ENCODE measurements at places on chromosomes 3 and 15.
A peak's percentile ranks its signal among the peaks of the same experiment; 100 is the strongest.

GRCh38 chr3:12648384-12648959, 15.4 kb downstream of the RAF1 start:
- no peak for DNase-seq

- no peak for DNase-seq
Measured at GRCh38 chr15:96582473-96582872, 252.0 kb downstream of the NR2F2 start.

DNA sequence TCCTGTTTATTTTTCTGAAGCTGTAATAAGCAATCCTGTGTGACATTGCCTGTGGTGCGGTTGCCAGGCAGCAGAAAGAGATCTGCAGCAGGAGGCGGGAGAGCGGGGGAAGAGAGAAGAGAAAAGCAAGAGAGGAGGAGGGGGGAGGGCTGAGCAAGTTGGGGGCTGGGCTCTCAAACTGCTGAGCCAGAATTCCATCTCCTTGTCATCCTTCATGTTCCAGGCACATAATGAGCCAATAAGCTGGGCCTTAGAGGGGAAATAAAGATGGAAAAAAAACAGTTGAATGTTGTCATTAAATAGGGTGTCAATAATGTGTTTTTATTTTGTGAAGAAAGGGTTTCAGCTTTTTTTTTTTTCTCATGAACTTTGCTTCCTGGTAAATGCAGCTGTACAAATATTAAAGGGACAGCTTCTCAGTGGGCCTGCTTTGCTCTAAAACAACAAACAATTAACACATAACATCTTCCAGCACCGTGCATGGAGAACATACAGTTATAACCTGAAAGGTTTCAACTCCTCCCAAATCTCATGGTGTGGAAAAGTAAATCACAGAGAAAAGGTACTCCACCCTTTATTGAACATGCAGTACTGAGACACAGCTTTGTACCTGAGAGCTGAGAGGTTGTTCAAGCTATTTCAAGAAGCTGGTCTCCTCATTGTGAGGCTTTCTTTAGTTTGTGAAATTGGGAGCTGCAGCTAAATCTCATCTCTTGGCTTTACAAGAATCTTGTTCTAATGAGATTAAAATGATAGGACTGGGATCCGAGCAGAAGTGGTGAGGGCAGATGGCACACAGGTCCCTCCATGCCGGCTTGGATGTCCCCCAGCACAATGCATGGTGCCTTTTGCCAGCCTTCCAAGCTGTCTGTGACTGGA, 451.1 kb upstream of the KCNMB2 start:
- DNase-seq = peak; percentile 99

DNA sequence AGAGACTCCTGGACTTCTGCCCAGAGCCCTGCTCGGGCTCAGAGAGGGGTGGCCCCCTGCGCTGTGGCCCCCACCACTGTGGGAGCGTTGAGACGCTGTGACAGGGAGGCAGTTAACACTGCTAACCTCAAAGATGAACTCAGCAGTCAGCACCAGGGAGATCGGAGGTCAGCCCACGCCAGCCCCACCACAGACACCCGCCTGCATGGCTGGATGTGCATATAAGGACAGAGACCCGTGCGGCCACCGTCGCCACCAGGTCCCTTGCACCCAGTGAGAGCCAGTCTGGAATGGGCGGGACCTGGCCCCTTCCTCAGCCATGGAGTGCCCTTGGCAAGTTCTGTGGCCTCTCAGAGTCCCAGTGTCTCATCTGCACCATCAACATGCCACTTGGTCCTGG, 48.5 kb upstream of the FURIN start:
- DNase-seq = no peak

GRCh38 chr3:78629544-78629943, 1138.3 kb downstream of the ROBO1 start:
- DNase-seq = no peak

DNA sequence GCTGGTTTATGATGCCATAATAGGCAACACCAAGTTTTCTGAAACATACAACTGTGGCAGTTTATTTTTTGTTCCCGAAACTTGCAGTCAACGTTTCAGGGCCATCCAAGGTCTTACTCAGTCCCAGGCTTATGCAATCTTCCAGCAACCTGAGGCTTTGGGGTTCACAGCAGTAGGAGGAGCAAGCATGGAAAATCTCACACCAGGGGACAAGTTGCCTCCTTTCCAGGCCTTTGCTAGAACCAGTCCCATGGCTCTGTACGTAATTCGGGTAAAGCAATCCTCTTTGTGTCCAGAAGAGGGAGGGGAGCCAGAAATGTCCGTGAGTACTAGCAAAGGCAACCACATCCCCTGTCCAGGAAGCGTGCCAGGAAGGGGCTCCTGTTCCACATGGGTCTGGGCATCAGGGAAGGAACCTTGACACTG, 4.7 kb upstream of the FAM240A start:
- no peak for DNase-seq

- DNase-seq = no peak
Measured at GRCh38 chr3:61578667-61579367, 17.4 kb downstream of the PTPRG start.

- no peak for DNase-seq
Measured at GRCh38 chr3:136731274-136731884, 20.8 kb downstream of the STAG1 start.

GRCh38 chr3:31485196-31485595, 47.5 kb upstream of the STT3B start:
- DNase-seq = no peak

- no peak for DNase-seq
Measured at GRCh38 chr3:61761694-61762430, 200.5 kb downstream of the PTPRG start.

DNA sequence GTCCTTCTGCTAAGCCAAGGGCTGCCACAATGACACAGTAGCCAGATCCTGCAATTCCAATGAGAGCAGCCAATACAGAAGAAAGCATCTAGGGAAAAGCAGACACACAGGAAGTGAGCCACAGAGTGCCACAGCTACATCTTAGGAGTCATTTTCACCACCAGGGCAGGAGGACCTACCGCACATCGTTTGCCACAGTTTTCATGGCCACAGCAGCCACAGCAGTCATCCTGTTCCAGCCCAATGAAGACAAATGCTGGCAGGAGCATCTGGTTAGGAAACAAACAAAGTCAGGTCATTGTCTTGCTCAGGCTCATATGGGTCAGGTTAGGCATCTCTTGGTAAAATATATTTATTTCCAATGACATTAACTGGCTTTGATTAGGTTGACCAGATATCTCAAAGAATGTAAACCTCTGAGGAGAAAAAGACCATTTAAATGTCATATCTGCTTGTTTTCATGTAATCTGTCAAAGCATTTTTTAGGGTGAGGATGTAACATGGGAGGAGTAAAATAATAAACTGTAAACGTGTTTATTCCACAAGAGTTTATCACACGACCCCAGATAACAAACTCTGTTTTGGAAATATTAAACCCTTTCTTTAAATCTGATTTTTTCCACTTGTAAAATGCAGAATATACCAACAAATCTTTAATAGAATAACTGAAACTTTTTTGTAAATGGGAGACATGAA, 1.8 kb downstream of the TM4SF1 start:
- no peak for DNase-seq

DNA sequence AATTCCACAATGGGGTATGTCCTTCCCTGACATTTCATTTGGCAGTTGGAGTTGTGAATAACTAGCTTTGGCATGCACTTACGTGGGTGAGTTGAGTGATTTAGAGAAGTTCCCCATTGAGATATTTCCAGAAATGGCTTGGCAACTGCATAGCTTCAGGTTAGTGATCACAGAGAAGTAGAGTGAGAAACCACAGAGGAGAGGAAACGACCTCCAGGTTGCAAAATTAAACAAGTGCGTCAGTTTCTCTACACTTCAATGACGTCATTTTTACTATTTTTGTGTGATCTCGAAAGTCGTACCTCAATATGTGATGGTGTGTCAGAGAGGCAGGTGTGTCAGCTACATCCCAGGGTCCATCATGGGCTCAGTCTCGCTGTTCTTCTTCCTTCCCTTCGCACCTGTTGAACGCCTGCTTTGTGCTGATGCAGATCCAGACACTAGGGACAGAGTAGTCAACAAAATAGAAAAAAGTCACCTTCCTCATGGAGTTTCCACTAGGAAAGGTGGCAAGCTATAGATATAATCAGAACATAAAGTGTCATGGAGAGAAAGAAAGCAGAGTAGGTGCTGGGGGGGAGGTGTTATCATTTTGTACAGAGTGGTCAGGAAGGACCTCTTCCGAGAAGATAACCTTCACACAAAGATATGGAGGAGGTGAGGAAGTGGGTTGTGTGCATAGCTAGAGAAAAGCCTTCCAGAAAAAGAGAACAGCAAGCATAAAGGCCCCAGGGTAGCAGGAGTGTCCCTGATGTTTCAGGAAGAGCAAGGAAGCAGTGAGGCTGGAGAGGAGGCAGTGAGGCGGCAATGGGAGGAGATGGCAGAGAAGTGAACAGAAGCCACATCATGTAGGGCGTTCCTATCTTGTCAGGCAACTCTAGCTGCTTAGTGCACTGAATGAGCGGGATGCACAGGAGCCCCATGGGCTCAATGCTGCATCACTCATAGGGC, 75.6 kb downstream of the MCTP2 start:
- DNase-seq = no peak

GRCh38 chr3:4425707-4426106, 41.4 kb downstream of the SUMF1 start:
- DNase-seq = no peak

DNA sequence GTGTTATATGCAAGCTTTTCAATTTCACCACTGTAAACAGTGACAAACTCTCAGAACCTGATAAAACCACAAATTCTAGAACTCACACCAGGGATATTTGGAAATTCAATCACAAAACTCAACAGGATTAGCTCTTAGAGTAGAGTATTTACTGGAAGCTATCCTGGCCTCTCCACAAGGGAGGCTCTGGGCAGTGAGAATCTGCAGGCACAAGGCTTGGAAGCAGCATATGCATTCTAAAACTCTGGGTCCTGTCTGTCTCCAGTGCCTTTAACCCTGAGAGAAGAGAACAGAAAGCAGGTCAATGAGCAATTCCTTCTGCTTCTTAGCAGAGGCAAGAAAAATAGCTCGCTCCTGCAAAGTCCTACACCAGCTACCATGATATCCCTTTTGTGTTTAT, 23.4 kb downstream of the PLSCR4 start:
- no peak for DNase-seq

GRCh38 chr3:130932979-130933378, 39.1 kb downstream of the ATP2C1 start:
- no peak for DNase-seq

- DNase-seq = no peak
Measured at GRCh38 chr15:31136016-31136415, 34.5 kb upstream of the TRPM1 start.

GRCh38 chr3:177451864-177452830, 254.9 kb upstream of the TBL1XR1 start:
- no peak for DNase-seq

DNA sequence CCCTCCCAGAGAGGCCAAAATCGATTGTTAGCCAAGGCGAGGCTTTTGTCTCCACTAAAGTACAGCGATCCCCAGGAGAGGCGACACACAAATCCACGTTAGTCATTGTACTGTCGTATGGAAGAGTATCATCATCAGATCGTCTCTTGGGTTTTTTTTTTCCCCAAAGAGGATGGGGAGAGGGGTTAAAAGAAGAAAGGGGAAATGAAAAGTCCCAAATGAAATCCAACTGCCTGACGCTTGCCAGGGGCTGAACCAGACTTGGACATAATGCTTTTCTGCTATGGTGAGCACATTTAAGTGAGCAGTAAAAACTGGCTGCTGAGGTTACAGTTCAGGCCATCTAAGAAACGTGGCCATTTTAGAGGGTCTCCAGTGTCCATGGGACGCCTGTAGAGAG, 37.9 kb upstream of the CTSH start:
- no peak for DNase-seq

DNA sequence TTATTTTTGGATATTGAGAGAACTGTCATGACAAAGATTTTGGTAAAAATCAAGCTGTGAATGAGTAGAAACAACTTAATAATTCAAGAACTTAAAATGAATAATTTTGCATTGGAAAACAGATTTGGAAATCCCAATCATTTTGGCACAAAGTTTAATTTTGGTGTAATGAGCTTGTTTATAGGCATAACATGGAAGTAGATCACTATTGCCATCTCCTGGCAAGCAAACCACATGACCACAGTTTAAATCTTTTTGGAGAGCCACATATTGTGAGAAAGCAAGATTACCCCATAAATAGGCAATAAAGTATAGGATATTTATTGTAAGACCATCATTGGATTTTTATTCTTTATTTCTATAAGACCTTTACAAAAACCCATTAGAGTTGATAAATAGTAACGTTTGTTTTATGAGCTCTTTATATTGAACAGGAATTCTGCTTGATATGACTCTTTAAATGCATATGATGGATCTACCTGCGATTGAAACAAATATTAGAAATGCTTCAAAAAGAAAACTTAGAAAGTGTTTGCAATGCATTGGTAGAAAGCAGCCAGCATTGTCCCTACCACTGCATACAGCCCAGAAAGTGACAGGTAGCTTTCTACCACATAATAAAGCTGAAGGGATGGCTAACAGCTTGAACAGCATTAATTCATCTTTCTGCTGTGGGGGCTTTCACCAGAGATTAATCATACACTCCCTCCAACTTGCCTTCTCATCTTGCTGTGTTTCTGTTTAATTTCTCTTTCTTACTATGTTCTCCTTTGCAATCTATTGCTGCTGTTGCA, 766.8 kb downstream of the TBL1XR1 start:
- DNase-seq = peak; percentile 91

DNA sequence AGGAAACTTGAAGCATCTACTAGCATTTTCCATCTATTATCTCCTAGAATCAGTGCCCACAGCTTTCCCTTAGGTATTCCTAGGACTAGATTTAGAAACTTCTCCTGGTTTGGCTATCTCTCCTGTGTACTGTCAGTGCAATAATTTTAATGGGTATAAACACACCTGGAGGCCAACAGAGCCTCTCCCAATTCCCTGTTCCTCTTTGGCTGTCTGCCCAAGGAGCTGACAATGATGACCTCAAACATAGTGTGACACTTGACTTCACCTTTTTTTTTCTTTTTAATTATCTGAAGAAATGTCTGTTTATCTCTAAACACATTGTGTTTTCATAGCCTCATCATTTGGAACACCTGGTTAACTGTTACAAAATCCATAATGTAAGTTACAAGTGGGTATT, 754.5 kb upstream of the ALCAM start:
- DNase-seq = peak; percentile 23

DNA sequence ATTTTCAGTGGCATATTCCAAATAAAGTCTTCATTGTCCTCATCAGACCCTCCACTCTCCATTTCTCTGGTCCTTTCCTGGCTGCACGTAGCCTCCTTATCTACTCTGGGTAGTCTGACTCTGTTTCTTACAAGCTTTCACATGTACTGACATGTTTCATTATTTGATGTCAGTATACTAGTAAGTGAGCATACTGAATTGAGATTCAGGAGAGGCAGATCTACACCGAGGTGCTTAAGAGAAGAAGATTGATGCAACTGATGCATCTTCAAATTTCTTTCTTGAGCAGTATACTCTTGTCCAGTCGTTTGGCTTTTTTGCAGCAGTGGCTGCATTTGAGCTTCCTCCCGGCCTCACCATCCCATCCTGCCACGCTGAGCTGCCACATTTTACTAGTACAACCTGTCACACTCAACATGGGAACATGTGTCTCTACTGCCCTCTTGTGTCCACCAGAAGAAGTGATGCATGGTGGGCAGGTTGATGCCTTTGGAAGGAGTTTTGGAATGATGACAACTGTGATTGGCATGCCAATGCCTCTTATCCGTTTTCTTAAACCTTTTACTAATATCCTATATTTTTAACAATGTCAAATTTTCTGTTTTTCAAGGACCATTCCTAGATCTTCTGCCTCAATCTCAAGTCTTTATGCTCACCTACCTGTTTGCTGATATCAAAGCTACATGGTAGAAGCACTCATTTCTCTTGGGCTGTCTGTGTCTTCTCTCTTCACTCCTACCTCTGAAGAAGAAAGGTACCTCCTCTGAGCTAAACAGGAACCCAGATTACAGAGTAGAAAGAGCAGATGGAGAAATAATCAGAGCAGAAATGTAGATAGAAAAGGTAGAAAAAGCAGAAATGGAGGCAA, 38.7 kb downstream of the GUCA1C start:
- DNase-seq = peak; percentile 75
